ENCODE measurements at places on chromosomes 3 and 15.

GRCh38 chr3:111244760-111245159 is 173.1 kb downstream of the NECTIN3 start:
- no peak for ATAC-seq

GRCh38 chr15:66261056-66261455 is 7.5 kb upstream of the MEGF11 start:
- ATAC-seq = no peak

DNA sequence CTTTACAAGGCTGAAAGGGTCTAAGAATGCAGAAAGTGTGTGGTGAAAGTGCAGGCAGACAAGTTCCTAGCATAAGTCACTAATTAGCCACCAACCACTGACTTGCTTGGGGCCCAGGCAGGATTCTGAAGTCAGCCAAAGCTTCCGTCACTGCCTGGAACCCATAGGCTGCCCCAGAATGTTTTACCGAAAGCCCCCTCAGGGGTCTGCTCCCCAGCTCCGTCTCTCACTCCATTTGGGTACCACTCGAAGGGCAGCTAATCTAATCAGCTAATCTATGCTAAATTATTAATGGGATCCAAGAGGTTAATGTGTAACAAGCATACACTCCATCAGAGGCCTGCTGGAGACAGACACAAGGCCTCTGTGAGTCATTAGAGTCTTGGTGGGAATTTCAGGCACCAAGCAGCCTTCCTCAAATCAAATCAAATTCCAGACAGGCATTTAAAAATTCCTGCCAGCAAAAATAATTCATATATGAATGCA is 13.2 kb downstream of the ADAMTS9 start:
- ATAC-seq = no peak

DNA sequence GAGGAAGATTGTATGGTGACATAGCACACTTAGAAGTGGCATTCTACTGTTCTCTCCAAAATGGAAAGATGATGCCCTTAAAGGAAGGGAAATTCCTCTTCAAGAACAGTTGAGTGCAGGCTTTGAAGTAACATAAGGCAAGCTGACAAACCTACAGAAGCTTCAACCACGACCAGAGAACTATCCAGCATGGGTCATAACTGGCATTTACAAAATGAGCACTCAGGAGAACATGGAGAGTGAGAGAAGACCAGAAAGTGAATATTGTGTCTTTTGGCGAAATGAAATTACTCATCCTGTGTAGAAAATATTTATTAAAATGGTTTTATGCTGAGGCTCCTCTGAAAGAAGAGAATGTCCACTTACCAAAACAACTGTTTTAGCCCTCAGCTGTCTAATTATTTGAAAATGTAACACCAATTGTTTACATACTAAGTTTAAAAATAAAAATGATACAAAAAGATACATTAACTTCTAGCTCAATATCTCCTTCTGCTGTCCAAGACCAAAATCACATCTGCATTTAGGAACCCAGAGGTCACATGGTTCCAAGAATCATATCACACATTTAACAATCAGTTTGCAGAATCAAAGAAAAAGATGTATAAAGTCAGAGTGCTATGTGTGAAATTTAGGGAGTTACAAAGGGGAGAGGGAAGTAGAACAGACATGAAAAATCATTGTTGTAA is 216.9 kb downstream of the ATP8B4 start:
- no peak for ATAC-seq

GRCh38 chr3:72290859-72291638 is 506.1 kb upstream of the PROK2 start:
- no peak for ATAC-seq

DNA sequence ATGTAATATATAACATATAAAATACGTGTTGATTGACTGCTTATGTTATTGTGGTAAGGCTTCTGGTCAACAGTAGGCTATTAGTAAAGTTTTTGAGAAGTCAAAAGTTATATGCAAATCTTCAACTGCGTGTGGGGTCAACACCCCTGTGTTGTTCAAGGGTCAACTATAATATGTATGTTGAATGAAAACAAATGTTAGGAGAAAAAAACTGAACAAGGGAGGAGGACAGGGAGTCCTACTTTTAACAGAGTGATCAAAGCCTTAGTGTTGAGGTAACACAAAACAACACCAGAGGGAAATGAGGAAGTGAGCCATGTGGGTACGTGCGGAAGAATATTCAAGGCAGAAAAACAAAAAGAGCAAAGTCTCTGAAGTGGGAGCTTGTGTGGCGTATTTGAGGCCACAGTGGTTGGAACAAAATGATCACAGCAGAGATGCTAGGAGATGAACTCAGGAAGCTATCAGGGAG is 62.5 kb downstream of the SFMBT1 start:
- ATAC-seq = no peak

GRCh38 chr3:7272203-7272602 is 411.3 kb downstream of the GRM7 start:
- no peak for ATAC-seq

Data from motor neuron (in vitro differentiated cells).